ENCODE measurements at places on chromosomes 4 and X.

GRCh38 chrX:11703855-11704254 is 38.1 kb upstream of the ARHGAP6 start:
- DNase-seq = no peak

GRCh38 chrX:10474913-10475568 is 145.3 kb downstream of the MID1 start:
- DNase-seq = no peak

DNA sequence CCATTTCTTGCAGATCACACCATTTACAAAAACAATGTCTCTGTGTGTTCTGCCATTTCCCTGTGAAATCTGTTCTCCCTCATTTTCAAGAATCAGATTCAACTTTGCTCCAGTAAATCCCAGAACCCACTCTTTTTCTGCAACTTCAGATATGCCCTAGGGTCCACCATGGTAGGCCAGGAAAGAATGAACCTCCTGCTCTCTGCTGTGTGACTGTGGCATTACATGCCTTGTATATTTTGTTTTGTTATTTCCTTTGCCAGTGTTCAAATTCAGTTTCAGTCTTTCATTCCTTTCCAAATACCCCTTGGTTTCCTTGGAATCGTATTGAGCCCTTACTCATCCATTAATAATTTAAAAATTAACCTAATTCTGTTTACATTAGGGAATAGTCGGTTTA is 290.2 kb upstream of the VCX start:
- DNase-seq = no peak

- no peak for DNase-seq
Measured at GRCh38 chr4:144649646-144650045, 3.7 kb downstream of the HHIP start.

GRCh38 chrX:45524296-45524695 is 323.6 kb upstream of the DIPK2B start:
- no peak for DNase-seq

DNA sequence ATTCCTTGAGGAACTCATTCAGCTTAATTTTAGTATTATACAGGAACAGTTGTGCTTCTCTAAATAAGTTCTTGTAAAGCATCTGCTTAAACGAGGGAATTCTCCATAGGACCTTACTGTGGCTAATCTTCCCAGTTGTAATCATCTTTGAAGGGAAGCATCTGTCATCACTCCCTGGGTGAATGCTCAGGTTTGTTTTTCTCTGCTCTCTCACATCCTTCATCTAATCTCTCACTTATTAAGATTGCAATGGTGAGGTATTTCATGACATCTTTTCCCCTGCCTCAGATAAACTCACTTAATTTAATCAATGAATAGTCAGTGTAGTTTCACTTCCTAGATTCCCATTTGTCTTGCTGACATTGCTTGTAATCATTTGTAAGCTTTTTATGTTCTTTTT is 121.8 kb upstream of the ADAMTS3 start:
- no peak for DNase-seq

DNA sequence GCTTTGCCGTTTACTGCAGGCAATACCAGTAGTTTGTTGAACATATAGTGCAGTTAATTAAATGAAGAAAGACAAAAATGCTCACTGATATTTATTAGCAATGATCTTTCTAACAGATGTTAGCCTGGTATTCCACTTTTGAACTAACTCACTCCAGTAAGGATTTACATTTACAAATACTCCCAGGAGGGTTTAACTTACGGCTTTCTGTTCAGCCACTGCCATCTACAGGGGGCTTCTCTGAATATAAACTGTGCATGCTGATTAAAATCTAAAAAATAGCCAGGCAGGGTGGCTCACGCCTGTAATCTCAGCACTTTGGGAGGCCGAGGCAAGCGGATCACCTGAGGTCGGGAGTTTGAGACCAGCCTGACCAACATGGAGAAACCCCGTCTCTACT is 2.2 kb upstream of the SRD5A3 start:
- no peak for DNase-seq

DNA sequence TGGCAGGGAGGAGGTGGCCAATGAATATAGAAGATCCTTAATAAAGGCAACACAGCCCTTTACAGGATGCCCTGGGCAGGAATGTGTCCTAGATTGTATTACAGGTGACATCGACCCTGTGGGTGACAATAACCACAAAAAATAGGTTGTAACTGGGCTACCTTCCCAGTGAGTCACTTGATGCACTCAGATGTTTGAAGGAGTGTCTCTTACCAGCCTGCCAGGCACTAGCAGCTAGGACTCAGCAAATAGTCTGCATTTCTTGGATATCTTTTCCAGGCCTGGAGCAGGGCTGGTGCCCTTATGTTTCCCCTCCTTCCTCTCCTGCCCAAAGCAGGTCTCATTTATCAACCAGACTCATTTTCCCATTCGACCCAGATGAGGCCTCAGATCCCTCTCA is 50.9 kb upstream of the TMEM164 start:
- DNase-seq = no peak

DNA sequence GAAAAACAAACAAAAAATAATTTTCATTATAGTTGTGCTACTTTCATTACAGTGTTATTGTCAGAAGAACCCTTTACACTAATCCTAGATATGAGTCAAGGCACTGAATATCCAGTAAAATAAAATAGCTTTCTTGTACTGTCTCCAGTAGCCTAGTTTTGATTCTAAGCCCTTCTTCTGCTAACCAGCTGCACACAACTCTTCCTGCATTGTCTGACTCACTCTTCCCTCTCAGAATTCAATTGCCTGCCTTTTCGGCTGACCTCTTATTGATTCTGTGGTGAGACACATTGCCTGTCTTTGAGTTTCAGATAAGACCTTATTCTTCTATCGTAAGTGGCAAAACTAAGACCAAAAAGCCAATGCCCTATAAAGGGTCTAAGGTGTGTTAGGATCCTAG is 26.7 kb upstream of the PCDH18 start:
- no peak for DNase-seq

DNA sequence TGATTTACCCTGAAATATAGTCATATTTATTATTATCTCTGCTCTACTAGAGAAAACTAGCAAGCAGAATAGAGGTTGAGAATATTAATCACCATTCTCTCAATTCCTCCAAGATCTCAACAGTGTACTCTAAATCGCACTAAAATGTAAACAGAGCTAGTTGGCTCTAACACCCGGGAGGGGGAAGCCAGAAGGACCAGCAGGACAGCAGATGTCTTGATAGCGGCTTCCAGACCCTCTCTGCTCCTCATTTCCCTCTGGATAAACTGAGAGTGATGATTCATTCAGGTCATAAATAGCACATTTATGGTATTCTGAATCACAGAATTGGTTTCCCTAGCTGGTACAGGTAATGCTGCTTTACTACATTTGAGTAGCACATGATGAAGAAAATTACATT is 82.5 kb downstream of the TBC1D9 start:
- DNase-seq = no peak

DNA sequence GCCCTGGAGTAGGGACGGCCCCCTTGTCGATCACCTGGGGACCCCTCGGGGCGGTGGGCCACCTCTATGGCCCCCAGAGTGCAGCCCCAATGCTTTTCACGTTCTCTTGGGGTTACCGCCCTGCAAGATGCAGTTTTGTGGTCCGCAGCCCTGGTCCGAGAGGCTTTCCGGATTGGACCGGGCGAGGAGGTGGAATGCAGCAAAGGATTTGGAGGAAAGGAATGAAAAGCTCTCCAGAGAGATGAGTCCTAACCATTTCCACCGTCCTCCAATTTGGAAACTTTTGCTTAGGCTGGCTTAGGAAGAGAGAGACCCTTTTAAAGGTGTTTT is 601 bp downstream of the SLC25A43 start:
- DNase-seq = peak; percentile 22

DNA sequence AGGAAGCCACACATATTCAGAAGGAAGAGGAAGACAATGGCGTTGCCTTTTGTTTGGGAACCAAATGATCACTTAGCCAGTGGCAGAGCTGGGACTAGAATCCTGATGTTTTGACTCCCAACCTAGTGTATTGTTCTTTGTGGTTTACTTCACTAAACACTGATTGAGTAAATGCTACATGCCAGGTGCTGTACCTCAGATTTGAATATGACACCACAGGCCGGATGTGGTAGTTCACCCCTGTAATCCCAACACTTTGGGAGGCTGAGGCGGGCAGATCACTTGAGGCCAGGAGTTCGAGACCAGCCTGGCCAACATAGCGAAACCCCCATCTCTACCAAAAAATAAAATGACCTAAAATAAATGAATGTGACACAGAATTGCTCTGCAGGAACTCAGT is 8.4 kb downstream of the NDUFA1 start:
- no peak for DNase-seq

GRCh38 chrX:48956728-48957414 is 536 bp downstream of the OTUD5 start:
- DNase-seq = no peak

- DNase-seq = no peak
Measured at GRCh38 chr4:121156822-121157769, 7.0 kb downstream of the TNIP3 start.

DNA sequence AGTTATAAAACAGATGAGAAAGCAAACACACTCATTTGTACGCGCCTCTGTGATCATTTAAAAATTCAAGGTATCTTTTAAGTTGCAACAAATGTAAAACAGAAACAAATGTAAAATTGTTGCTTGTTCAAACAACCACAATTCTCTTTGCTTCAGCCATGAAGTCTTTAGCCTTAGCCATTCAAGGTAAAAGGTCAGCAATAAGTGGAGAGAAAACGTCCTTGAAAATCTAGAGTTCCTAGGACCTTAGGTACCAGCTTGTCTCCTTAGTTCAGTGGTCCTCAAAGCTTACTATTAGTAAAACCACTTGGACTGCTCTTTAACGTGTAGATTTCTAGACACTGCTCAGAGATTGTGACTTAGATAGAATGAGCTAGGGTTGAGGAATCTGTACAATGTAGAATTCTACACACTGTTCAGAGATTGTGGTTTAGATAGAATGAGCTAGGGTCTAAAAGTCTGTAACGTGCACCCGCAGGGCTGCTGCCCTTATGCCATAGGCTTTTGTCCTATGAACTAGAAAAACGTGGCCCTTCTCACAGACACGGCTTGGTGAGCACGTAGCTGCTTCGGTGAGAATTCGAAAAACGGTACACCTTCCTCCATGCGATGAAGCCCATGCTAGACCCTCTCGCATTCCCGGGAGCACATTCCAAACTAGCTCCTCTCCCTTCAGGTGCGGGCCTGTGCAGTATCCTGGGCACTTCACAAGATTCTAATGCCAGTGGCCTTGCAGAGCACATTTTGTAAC is 1.7 kb downstream of the PLAC8 start:
- DNase-seq = no peak

GRCh38 chr4:92172203-92172602 is 131.6 kb upstream of the GRID2 start:
- DNase-seq = no peak

GRCh38 chr4:6275898-6276806 is 6.5 kb downstream of the WFS1 start:
- no peak for DNase-seq

DNA sequence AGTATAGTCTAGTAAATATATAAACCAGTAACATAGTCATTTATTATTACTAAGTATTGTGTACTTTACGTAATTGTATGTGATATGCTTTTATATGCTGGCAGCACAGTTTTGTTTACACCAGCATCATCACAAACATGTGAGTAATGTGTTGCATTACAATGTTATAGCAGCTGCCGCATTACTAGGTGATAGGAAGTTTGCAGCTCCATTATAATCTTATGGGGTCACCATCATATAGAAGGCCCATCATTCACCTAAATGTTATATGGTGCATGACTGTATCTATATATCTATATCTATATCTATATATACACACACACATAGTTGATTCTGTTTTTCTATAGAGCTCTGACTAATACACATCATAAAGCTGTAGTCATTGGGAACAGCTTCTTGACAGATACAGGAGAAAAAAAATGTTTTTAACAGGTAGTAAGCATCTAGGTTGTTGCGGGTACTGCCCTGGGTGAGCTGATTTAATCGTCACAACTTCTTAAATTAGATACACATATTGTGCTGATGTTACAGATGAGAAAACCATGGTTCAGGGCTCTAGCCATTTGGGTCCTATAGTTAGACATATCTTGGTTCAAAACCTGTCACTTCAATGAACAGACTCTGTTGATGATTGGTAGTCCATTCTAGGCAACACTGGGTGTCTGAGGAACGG is 77.9 kb downstream of the CLNK start:
- no peak for DNase-seq

DNA sequence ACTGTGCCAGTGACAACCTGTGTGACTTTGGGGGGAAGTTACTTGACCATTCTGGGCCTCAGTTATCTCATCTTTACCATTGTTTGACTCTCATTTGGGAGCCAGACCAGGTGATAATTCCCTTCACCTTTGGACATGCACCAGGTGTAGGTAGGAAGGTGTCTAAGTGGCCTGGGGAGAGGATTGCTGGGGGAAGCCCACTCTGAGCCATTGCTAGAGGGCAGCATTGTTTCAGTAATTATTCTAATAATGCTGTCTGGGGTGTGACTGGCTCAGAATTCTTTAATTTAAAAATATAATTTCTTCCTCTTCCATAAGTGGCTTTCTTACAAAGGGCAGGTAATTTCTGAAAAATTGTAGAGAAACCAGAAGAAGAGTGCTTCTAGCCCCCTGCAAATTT is 104.3 kb downstream of the RTL9 start:
- no peak for DNase-seq

GRCh38 chr4:178414042-178414441 is 971.8 kb upstream of the AGA start:
- DNase-seq = no peak

DNA sequence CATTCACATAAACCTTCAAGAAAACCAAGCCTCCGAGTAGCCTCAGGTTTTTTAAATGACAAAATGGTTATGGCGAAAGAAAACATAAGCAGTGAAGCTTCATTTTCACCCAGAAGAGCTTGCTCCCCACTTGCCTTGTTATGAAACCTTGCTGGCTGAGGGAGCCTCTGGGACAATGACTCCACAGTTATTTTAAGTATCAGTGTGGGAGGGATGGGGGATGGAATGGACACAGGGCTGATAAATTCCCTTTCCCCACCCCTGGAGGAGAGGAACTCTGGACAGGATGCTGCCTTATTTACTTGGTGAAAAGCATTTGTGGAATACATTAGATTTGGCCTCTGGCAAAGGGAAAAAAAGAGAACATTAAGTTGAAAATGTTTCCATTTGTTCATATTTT is 220.7 kb upstream of the CNKSR2 start:
- DNase-seq = no peak

DNA sequence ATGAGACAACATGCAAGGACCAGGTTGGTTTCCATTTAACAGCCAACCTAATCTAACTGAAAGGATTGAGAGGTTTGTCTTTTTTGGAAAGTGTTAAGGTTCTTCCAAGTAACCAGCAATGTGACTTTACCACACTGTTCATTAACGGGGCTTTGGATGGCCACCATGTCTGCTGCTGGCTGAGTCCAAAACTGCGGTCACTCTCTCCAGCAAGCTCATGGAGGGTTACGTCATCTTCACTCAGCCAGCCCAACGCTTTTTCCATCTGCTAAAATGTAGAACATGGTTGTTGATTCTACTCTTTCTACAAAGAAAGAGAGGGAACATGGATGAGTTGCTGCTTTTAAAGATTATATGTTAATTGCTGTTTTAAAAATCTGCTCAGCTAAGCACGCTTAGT is 11.0 kb downstream of the PKD2 start:
- no peak for DNase-seq

Data from GM19239 (cell line).